ENCODE measurements at places on chromosomes 11 and 22.

DNA sequence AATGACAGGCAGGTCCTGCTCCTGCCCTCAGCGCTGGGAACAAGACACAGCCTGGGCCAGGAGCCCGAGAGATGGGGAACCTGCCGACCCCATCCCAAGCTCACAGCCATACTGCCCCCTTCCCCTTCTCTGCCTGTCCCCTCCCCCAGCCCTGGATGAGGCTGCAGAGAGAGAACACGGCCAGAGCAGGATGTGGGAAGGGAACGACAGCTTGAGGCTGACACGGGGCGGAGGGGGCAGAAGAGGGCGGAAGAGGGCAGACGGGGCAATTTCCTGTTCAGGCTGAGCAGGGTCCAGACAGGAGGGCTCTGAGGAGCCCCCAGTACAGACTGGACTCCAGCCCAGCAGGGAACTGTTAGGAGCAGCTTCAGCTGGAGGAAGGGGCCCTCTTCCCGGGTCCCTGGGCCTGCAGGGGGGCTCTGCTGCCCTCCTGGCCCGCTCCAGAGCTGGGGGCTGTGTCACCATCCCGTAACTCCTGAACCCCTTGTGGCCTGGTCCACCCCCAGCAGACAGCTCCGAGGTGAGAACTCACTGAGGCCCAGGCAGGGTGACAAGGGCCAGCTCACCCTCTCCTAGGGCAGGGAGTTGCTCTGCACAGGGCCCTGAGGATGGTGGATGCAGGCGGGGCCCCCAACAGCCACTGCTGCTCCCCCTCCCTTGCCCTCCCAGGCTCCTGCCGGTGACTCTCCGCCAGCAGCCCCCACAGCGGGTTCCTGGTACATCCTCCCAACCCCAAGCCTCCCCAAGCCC lies 5.7 kb downstream of the CTSD start:
- H3K36me3 ChIP-seq = peaks cover 49% of the 10 kb centered on the region
- H3K27ac ChIP-seq = no peak overlapping the region
- H3K4me1 ChIP-seq = peaks cover 33% of the 10 kb centered on the region
- peak; percentile 76 for DNase-seq

GRCh38 chr22:22907551-22908494 lies 20.2 kb downstream of the IGLL5 start:
- H3K27me3 ChIP-seq = peaks cover 6% of the 10 kb centered on the region
- DNase-seq = peak; percentile 47
- no peaks in the 10 kb centered on the region for H3K36me3 ChIP-seq
- H3K27ac ChIP-seq = no peak overlapping the region
- no peak overlapping the region for H3K4me3 ChIP-seq
- H3K4me1 ChIP-seq = no peaks in the 10 kb centered on the region

DNA sequence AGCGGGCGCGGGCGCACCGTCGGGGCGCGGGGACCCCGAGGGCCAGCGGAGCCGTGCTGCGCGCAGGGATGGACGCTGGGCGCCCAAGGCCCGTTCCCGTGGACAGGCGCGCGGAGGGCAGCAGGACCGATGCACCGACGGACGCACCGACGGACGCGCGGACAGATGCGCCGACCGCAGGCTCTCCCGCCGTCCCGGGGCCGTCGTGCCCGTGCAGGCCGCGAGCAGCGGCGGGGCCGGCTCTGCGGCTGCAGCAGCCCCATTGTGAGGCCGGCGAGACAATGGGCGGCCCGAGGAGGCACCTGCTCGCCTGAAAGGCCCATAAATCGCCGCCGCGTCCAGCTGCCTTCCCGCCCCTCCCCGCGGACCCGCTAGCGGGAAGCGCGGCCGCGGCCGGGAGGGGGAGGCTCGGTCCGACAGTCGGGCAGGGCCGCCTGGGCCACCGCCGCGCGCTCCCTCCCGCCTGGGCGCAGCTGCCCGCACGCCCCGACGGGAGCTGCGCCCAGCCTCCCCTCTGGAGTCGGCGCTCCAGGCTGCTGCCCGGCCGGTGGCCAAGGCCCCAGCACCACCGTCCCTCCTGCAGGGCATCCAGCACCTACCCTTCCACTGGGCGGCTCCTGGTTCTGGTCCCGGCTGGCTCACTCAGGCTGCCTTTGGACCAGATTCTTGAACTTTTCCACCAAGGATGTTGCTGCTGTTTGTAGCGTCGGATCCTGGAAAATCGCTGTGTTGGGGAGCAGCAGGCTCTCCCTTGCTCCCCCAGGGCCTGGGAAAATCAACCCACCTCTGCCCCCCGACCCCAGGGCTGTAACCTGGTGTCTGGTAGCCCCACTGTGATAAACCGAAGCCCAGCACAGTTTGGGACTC lies 15.8 kb downstream of the CDKN1C start:
- H3K4me1 ChIP-seq = no peaks in the 10 kb centered on the region
- no peak for DNase-seq
- no peak overlapping the region for H3K4me3 ChIP-seq

- peaks cover 50% of the 10 kb centered on the region for H3K4me1 ChIP-seq
- no peaks in the 10 kb centered on the region for H3K27me3 ChIP-seq
- no peaks in the 10 kb centered on the region for H3K36me3 ChIP-seq
- H3K27ac ChIP-seq = peak overlapping the region; percentile 71
These were observed 103.0 kb upstream of the CD44 start for GRCh38 chr11:35035894-35036408.

GRCh38 chr11:59898046-59898445 lies 19.5 kb downstream of the OOSP3 start:
- H3K27me3 ChIP-seq = no peaks in the 10 kb centered on the region
- no peaks in the 10 kb centered on the region for H3K4me1 ChIP-seq
- no peak overlapping the region for H3K4me3 ChIP-seq
- H3K36me3 ChIP-seq = no peaks in the 10 kb centered on the region
- no peak overlapping the region for H3K27ac ChIP-seq
- no peak for DNase-seq

GRCh38 chr11:122633219-122633829 lies 22.2 kb upstream of the UBASH3B start:
- no peak overlapping the region for H3K4me3 ChIP-seq
- H3K27ac ChIP-seq = no peak overlapping the region
- DNase-seq = no peak
- H3K4me1 ChIP-seq = peaks cover 11% of the 10 kb centered on the region

DNA sequence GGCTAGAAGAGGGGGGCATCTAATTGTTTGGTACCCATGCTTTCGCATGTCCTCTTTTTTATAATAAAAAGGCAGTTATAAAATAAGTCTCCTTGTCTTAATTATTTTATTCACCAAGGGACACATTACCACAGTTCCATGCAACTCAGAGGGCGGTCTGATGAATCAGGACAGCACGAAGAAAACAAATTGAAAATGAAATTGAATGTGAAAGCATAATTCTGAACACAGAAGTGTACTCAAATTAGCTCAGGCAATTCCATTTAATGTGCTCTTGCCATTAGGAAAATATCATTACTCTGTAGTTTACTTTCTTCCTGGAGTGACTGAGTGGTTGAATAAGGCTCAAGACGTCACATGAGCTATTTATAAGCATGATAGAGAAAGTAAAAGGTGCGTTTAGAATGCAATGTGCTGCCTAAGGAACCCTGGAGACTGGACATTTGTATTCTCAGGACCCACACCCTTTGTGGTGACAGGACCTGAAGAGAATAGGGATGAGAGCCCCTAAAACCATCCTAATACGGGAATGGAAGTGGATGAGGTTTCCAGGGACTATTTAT lies 59.6 kb downstream of the MTNR1B start:
- no peaks in the 10 kb centered on the region for H3K27me3 ChIP-seq
- H3K36me3 ChIP-seq = no peaks in the 10 kb centered on the region
- no peak overlapping the region for H3K4me3 ChIP-seq
- DNase-seq = no peak
- H3K4me1 ChIP-seq = peaks cover 8% of the 10 kb centered on the region

- no peak overlapping the region for H3K27ac ChIP-seq
- no peaks in the 10 kb centered on the region for H3K27me3 ChIP-seq
- no peaks in the 10 kb centered on the region for H3K4me1 ChIP-seq
- DNase-seq = no peak
- H3K36me3 ChIP-seq = no peaks in the 10 kb centered on the region
- H3K4me3 ChIP-seq = no peak overlapping the region
These were observed 491.8 kb downstream of the TMEM135 start for GRCh38 chr11:87529486-87529885.

DNA sequence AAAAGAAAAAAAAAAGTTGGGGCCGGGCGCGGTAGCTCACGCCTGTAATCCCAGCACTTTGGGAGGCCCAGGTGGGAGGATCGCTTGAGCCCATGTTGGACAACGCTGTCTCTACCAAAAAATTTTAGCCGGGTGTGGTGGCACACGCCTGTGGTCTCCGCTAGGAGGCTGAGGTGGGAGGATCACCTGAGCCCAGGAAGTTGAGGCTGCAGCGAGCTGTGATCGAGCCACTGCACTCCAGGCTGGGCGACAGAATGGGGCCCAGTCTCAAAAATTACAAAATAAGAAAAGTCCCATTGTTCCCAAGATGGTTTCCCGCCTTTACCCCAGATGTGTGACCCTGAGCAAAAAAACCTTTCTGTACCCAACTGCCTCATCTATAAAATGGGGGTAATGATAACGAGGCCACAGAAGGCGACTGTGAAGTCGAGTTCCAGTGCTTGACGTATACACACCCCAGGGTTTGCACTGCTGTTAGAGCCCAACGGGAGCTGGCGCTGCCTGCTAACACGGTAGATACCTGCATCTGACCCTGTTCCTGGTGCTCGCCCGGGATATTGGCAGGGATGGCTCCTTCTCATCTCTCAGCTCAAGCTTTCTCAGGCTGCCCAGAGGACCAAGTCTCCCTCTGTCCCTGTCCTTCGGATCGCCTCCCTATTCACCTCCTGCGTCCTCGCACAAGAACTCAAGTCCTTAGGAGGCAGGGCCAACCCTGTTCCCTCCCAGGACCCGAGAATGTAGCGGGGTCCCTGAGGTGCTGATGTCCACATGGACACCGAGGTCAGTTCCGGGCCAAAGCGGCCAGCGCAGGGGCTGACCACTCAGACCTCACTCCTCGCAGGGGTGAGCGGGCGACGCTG lies 1.1 kb upstream of the RPLP2 start:
- H3K4me1 ChIP-seq = peaks cover 36% of the 10 kb centered on the region
- peak; percentile 94 for DNase-seq
- H3K36me3 ChIP-seq = peaks cover 27% of the 10 kb centered on the region
- peak overlapping the region; percentile 82 for H3K4me3 ChIP-seq
- H3K27ac ChIP-seq = peak overlapping the region; percentile 99

DNA sequence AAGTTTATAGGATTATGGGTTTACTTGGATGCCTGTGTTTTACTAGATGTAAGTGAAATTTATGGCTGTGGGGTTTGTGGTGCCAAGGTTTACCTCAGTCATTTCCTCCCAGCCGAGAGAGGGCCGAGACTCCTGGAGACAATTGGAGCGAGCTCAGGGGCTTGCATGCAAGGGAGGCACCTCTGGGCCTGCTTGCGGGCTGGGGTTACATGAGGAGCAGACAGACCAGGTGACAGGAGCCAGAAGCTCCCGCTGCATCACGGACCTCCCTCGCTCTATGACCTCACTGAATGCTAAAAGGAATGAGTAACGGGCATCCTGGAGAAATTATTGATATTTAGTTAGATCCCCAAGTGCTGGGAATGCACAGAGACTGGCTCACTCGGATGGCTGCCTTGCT lies 275.2 kb upstream of the KIRREL3 start:
- H3K27ac ChIP-seq = no peak overlapping the region
- no peak overlapping the region for H3K4me3 ChIP-seq
- H3K4me1 ChIP-seq = no peaks in the 10 kb centered on the region
- H3K36me3 ChIP-seq = no peaks in the 10 kb centered on the region
